ENCODE measurements at places on chromosomes 6 and 20. TPM values are rescaled to one million over a fixed set of nuclear protein-coding genes. Genes with fewer than 3 reads are reported as not detected.

DNA sequence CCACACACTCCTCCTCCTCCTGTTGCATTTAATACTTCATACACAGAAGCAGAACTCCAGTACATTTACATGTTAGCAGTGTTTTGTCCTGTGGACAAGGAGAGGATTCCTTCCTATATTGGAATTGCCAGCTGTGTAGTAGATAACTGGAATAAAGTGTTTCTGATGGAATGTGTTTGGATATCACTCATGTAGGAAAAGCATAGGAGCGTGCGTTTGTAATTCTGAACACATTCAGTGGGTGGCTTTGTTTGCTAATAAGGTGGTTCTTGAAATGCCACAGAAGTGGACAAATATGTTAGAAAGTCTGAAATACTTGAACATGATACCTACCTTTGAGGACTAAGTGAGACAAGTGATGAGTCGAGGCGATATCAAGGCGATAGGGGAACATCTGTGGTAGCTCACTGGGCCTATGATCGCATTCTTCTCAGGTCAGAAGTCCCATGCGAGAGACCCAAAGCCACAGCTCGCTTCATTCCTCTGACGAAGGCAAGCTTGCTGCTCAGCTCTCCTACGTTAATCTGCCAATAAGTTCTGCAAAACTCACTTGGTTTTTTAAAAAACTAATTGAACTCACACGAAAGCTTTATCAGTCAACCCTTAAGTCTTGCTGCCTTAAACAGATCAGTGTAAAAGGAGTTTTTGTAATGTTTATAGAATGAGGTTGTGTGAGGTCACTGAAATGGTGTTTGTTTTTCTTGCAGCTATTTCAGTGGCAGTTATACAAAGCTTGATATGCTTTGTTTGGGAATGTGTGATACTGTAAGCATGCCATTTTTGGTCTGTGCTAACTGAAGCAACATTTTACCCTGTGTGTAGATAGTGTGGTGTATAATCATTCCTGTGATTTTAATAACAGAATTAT, 159.9 kb downstream of the SOX4 start:
- no peak for DNase-seq
- H3K36me3 ChIP-seq, result no peaks in the 10 kb centered on the region
- H3K4me3 ChIP-seq, result no peak overlapping the region
- H3K4me1 ChIP-seq, result no peaks in the 10 kb centered on the region
- peaks cover 3% of the 10 kb centered on the region for H3K27me3 ChIP-seq
- no peak overlapping the region for H3K27ac ChIP-seq

Gene DACT2
- not detected for total RNA-seq

GRCh38 chr6:160362556-160362955, 14.4 kb downstream of the SLC22A3 start:
- no peaks in the 10 kb centered on the region for H3K4me1 ChIP-seq
- H3K27me3 ChIP-seq, result peaks cover 10% of the 10 kb centered on the region
- no peaks in the 10 kb centered on the region for H3K36me3 ChIP-seq
- DNase-seq, result no peak

Gene PTCRA
- not detected for total RNA-seq

DNA sequence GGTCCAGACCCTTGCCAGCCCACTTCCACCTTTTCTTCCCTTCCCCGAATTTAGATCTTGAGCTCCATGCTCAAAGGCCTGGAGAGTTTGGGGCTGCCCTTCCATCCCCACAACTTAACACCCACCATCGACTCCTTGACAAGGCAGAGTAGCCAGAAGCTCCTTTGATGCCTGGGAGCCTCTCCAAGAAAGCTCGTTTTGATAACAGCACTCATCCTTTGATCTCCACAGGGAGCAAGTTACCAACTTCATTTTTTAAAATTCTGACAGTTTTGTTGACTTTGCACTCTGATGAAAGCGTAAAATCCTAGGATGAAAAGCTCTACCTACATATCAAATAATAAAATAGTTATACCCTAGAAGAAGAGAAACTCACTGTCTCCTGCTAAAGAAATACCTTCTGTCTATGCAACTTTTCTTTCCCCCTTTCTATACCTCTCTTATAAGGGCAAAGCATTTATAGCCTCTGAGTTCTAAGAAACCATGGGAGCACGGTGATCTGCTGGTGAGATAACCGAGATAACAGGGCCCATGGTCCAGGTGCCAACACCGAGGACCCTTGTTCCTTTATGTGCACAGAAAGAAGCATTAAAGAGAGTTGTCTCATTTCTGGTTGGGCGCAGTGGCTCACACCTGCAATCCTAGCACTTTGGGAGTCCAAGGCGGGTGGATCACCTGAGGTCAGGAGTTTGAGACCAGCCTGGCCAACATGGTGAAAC, 134.9 kb downstream of the UST start:
- no peak overlapping the region for H3K27ac ChIP-seq
- no peak overlapping the region for H3K4me3 ChIP-seq
- DNase-seq, result no peak
- H3K27me3 ChIP-seq, result no peaks in the 10 kb centered on the region
- H3K36me3 ChIP-seq, result no peaks in the 10 kb centered on the region
- no peaks in the 10 kb centered on the region for H3K4me1 ChIP-seq

DNA sequence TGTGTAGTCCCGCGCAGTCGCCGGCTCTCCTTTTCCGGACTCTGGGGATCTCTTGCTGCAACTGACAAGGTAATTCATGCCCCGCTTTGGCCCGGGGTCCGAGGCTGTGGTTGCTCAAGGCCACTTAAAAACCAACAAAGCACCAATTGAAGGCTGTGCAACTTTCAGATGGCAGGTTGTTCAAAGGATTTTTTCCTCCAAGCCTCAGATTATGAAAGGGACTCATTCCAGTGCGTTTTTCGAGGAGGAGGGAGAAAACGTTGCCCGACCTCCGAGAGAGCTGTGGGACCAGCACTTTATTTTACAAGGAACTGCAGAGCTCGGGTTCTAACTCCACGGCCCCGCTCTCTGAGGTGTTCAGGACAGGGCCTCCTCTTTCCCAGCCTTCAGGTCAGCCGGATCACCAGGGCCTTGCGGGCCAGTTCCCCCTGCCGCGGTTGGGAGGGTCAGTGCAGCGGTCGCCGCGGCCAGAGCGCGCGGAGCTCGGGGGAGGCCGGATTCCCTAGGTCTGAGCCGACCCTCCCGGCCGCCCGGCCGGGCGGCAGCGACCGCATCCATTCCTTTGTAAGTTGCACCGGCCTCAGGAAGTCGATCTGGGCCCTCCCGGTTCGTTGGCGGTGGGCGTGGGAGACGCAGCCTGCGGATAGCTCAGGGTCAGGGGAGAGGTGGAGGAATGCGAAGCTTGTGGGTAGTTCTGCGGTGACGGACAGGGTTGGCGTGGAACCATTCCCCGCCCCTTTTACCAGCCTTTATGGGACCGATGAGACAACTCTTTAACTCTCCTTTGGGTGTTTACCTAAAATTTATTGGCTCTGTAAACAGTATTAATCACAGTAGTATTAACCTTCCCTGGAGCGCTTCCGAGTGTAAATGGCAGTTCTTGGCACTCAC, 1.6 kb downstream of the UTRN start:
- no peak for DNase-seq
- peak overlapping the region; percentile 99 for H3K4me3 ChIP-seq
- H3K27ac ChIP-seq, result peak overlapping the region; percentile 28
- no peaks in the 10 kb centered on the region for H3K36me3 ChIP-seq
- peaks cover 27% of the 10 kb centered on the region for H3K4me1 ChIP-seq
- H3K27me3 ChIP-seq, result peaks cover 7% of the 10 kb centered on the region

Gene MMP24
- not detected for total RNA-seq

DNA sequence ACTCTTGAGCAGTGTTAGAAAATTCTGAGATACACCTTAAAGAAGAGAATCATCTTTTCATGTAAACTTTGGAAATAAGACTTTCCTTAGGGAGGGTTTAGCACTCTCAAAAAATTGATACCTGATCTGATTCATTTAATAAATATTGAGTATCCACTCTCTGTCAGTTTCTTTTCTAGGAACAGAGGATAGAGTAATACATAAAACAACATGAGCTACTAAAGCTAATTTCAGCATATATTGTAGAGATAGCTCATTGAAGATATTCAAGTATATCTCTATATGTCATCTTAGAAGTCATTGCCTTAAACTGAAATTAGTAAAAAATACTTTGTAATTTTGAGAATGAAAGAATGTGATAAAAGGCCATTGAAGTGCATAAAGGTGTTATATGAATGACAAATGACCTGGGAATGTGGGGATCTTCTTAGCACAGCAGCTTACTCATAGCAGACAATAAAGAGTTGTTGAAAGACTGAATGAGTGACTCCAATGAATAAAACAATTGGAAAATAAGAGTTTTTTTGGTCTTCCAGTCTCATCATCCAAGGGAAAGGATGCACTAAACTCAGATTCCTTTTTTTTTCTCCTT, 29.2 kb downstream of the RHAG start:
- peaks cover 3% of the 10 kb centered on the region for H3K27me3 ChIP-seq
- no peak for DNase-seq
- no peak overlapping the region for H3K27ac ChIP-seq
- no peaks in the 10 kb centered on the region for H3K36me3 ChIP-seq
- H3K4me1 ChIP-seq, result no peaks in the 10 kb centered on the region

DNA sequence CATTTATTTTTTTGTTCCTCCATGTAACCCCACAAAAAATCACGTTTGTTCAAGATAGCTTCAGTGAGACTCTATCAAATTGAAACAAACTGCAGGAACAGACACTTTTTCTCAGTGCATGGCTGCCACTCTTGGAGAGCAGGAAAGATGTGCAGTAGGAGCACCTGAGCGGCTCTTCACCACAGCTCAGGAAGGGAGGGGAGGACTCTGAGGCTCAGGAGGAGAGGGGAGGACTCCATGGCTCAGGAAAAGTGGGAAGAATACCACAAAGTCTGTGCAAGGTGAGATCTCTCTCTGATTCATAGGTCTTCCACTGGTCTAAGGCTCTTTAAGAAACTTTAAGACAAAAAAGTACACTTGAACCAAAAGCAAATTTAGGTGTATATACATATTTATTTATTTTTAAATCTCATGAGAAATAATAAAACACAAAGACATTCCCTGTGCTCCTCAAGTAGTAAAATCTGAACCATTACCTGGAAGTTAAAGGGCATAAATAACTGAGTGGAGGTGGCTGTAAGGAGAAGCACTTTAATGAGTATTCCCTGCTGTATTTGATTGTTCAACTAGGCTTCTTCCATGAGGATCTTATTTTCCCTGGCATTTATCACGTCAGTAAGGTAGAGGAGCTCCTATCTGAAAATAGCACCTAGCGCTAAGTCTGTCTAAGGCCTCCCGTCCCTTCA, 69.2 kb upstream of the CCN6 start:
- H3K36me3 ChIP-seq, result no peaks in the 10 kb centered on the region
- H3K4me1 ChIP-seq, result peaks cover 41% of the 10 kb centered on the region
- no peak overlapping the region for H3K4me3 ChIP-seq

- no peak overlapping the region for H3K4me3 ChIP-seq
- no peak for DNase-seq
- H3K27me3 ChIP-seq, result peaks cover 1% of the 10 kb centered on the region
- no peak overlapping the region for H3K27ac ChIP-seq
- no peaks in the 10 kb centered on the region for H3K36me3 ChIP-seq
Measured at GRCh38 chr6:79170959-79171358, 63.5 kb downstream of the HMGN3 start.

DNA sequence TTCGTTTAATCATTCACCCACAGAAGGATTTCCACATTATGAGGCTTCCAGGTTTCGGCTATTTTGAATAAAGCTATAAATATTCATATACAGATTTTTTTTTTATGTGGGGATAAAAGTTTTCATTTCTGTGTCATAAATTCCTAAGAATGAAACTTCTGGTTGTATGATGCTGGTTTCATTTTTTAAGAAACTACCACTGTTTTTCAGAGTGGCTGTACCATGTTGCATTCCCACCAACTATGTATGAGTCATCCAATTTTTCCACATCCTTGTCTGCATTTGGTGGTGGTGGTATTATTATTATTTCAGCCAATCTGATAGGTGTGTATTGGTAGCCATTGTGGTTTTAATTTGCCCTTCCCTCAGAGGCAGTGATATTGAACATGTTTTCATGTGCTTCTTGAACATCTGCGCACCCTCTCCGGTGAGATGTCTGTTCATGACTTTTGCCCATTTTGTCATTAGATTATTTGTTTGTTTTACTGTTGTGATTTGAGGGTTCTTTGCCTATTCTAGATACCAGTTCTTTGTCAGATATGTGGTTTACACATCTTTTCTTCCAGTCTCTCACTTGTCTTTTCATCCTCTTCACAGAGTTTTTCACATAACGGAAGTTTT, 75.5 kb downstream of the DOK5 start:
- H3K27ac ChIP-seq, result no peak overlapping the region
- no peak overlapping the region for H3K4me3 ChIP-seq
- H3K27me3 ChIP-seq, result no peaks in the 10 kb centered on the region
- H3K36me3 ChIP-seq, result no peaks in the 10 kb centered on the region
- H3K4me1 ChIP-seq, result no peaks in the 10 kb centered on the region

GRCh38 chr6:56890683-56891429, 64.1 kb upstream of the BEND6 start:
- peaks cover 2% of the 10 kb centered on the region for H3K4me1 ChIP-seq
- H3K27me3 ChIP-seq, result no peaks in the 10 kb centered on the region

GRCh38 chr6:160962835-160963623, 28.5 kb upstream of the MAP3K4 start:
- no peak overlapping the region for H3K27ac ChIP-seq
- no peak overlapping the region for H3K4me3 ChIP-seq
- no peaks in the 10 kb centered on the region for H3K36me3 ChIP-seq
- DNase-seq, result no peak

- no peaks in the 10 kb centered on the region for H3K27me3 ChIP-seq
Measured at GRCh38 chr6:82568290-82568993, 204.8 kb downstream of the TPBG start.

DNA sequence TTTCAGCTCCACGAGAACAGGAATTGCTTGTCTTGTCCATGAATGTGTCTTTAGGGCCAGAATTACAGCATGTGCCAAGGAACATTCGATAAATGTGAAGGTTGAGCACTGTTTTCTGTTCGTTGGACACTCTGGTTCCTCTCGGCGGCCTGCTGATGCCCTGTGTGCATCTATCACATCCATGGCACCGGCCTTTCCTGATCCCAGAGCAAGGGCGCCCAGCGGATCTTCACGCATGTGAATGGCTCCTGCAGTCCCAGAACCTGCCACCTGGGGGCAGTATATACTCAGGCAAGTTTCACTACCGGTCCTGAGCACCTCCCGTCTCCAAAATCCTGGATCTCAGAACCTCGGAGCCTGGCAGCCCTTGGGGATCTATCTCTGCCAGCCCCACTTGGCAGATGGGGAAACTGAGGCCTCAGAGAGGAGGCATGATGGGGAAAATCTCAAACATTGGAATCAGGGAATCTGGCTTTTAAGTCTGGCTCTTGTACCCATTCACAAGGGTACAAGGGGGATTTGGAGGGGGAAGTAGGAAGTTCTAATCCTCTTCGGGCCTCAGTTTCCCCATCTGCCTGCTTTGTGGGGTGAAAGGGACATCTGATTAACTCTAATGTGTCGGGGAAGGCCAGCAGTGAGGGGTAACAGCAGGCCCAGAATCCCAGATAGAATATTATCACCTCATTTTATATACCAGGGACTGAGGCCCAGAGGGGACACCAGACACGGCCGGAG, 4.3 kb upstream of the CEBPB start:
- H3K27ac ChIP-seq, result peak overlapping the region; percentile 74
- peak; percentile 70 for DNase-seq
- peaks cover 7% of the 10 kb centered on the region for H3K4me1 ChIP-seq
- H3K4me3 ChIP-seq, result no peak overlapping the region

Gene GGTLC1
- not detected for total RNA-seq

Measured in naive thymus-derived CD8-positive, alpha-beta T cell (primary cell).